Esophagus squamous epithelium (tissue), 5 donors: ENCODE measurements at places on chromosomes 3 and 15.

DNA sequence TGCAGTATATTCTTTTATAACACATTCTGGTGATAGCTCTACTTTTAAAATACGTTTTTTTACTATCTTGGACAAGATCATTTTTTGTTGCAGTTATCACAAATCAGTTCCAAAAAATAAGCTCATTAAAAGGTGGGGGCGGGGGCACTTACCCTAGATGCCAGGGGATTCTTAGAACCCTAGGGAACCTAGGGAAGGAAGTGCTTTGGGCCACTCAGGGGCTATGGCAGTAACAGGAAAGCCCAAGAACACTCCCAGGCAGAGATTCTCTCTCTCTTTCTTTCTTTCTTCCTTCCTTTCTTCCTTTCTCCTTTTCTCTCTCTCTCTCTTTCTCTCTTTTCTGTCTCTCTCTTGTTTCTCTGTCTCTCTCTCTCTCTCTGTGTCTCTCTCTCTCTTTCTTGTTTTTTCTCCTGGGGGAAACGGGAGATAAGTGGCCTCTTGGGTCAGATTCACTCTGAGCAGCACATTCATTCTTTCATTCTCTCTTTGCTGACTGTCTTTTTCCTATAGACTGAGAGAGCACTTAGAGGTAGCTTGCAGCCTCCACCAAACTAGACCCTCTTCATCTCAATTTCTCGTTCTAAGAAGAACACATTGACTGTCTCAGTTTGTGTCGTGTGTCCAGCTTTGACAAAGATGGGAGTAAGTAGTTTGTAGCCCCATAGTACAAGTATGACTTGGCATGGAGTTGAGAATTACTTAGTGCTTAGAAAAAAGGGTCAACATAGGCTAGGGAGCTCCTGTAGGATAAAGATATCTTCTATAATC, 16.6 kb downstream of the SCAANT1 start:
- DNase-seq, result no peak

DNA sequence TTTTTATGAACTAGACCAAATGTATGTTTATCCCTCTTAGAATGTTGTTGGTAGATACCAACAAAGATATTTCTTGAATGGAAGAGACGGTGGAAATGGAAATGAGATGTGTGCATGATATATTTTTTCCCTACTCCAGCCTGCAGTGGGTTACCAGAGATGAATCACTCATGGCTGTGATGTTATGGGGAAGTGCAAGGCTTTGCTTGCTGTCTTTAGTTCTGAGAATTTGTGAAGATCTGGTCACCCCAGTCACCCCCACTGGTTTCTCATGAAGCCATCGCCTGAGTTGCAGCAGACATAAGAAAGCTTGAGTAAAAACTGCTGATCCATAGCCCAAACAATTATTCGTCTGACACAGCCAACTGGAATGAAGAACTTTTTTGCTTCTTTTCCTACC, 78.1 kb upstream of the EOMES start:
- no peak for DNase-seq

- DNase-seq, result no peak
Observed at GRCh38 chr3:140315955-140316354, 361.9 kb upstream of the TRIM42 start.

GRCh38 chr15:71577071-71577470, 233.3 kb upstream of the NR2E3 start:
- DNase-seq, result no peak

DNA sequence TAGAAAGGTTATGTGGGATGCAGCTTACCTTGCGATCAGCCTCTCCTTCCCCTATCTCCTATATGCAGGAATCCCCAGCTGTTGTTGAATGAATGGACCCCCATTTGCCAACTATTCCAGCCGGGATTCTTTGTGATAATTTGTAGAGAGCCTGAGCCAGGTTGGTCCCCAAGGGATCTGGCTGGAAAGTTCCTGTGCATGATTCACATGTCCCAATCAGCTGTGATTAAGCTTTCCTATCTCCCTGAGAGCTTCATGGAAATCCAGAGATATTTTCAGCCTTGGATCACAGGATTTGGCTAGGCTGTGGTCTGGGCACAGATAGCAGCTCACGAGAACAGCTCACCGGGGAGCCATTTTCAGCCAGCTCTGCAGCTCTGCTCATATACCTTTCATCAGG, 76.7 kb downstream of the ARNT2 start:
- DNase-seq, result no peak

DNA sequence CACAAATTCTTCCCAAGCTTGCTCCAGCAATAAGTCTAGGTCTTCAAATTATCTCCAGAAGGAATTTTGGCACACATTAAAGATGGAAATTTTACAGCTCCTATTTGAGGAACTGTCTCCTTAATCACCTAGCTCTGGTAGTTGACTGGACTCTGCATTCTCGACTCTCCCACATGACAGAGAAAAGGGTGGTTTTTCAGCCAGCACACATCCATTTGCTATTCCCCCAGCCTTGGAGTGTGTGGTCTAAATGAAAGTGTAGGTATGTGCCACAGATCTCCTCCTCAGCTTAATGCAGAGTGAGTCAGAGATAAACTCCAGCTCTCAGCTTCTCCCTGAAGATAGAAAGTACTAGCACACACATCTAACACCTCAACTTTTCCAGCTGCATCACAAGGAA, 62.2 kb upstream of the ALCAM start:
- no peak for DNase-seq

DNA sequence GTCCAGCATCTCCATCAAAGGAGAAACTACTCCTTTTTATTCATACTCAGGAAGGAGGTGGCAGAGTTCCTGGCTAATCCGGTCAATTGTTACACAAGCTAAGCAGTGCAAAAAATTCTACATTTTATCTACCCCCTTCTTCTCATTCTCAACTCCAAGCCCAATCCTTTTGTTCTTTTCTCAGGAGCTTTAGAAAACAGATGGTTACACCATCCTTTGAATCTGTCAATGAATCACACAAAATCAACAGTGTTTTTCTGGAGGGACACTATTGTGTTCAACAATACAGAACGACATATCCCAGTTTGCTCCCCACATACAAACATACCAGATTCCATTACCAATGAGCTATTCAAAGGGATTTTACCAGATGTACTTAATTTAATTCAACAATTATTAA, 362.1 kb downstream of the MAGI1 start:
- no peak for DNase-seq

GRCh38 chr3:124137216-124137615, 145.3 kb upstream of the ROPN1 start:
- no peak for DNase-seq

DNA sequence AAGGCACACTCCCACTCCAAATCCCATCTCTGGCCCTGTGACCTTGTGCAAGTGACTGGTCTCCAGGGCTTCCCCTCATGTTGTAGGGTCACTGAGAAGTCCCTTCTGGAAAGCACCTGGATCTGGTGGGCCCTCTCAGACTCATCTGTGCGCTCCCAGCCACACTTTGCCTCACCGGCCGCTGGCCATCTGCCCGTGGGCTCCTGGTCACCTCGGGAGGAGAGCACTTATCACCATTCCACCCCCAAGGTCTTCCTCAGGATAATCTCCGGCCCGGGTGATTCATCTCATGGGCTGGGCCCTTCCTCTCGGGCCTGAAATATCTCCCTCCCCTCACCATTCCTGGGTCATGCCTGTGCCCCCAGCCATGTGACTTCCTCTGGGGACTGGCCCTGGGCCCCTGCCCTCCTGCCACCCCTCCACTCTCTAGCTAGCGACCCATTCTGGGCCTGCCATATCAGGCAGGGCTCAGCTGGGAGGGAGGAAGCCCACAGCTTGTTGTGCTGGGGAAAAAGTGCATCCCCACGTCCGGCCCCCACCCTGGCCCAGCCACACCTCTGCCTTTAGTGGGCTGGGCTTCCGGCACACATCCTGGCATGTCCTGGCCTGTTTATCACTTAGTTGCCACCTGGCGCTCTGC, 10.6 kb upstream of the WNT7A start:
- DNase-seq, result no peak
